Tongue (tissue), 3 donors: ENCODE measurements at places on chromosomes 13 and 19.

DNA sequence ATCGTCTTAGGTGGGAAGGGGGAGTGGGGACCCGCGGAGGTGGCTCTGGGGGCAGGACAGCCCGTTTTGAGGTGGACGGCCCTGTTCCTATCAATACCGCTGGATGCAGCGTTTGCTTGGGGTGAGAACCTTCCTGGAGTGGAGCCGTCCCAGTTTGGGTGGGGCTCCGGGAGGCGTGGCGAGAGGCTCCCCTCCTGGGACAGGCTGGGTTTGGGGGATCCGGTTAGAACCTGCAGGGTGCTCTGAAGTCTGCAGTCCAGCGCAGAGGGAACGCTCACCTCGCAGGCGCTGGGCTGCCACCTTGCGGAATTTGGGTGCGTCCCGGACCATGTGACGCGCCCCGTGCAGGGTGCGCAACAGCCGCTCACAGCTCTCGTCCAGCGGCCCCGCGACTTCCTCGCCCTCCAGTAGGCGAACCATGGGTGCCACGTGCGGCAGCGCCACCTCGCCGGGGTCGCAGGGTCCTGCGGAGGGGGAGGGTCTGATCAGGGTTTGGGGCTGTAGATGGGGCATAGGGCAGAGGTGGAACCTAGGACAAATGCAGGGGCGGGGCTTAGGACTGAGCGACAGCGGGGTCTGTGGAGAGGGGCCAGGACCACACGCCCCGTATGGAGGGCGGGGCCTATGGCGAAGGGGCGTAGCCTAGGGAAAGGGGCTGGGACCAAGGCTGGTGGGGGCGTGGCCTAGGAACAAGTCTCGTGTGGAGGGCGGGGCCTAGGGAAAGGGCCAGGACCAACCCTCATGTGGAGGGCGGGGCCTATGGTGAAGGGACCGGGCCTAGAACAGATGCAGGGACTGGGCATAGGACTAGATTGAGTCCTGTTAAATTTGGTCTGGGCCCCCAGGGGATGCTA, 13.8 kb downstream of the SH2D3A start:
- peak; percentile 74 for DNase-seq

- no peak for DNase-seq
These were observed 24.3 kb upstream of the MYDGF start for GRCh38 chr19:4694211-4694987.

GRCh38 chr19:7376151-7376852, 27.6 kb downstream of the ARHGEF18 start:
- no peak for DNase-seq

GRCh38 chr13:114099918-114100445, 32.4 kb downstream of the RASA3 start:
- peak; percentile 76 for DNase-seq

- DNase-seq, result peak; percentile 83
These were observed 189.6 kb upstream of the CSNK1A1L start for GRCh38 chr13:37295071-37295470.

DNA sequence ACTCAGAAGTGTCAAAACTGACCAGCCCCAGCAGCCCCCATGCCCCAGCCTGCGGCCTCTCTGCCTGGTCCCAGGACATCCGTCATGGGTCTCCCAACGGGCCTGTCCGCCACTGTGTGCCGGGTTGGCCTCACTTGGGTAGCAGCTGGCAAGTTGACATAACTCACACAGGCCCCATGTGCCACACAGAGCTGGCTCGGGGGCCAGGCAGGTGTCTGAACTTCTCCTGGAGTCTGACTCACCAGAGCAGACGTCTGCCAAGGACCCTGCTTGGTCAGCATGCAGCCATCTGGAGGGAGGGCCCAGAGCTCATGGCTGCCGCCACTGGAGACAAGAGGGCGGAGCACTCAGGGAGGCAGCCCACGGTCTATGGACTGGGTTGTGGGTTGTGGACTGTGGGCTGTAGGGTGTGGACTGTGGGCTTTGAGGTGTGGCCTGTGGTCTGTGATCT, 32.0 kb upstream of the TMEM255B start:
- no peak for DNase-seq

- peak; percentile 29 for DNase-seq
These were observed 629 bp upstream of the LRRC63 start for GRCh38 chr13:46211116-46211482.

DNA sequence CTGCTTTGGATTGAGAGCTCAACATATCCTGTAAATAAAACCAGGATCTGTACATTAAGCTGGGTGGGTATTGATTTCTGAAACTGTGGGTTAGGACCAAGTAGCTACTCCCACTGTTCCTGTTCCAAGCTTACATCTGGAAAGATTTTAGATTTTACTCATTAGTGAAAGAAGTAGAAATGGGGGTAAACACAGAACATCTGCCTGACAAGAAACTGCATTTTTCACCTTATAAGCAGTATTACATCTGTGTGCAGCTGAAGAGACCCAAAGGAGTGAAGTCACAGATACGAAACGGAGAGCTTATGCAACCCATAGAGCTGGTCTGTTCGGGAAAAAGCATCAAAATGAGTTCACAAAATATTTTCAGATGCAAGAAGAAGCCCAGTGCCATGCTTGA, 235.2 kb downstream of the SLITRK5 start:
- DNase-seq, result peak; percentile 50

DNA sequence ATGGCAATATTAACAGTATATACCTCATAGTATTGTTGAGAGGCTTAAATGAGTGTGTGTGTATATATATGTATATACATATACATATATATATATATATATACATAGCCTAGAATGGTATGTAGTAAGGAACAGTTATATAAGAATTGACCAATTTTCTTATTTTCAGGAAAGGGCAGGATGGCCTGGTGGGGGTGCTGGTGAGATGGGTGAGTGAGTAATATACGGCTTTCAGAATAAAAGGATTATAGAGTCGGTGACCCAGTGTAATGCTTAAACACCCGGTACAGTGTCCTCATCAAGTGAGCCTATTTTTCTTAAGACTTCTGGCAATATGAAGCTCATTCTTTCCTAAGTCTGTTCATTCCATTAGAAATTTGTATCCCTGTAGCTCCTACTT, 11.7 kb upstream of the FAM216B start:
- no peak for DNase-seq

DNA sequence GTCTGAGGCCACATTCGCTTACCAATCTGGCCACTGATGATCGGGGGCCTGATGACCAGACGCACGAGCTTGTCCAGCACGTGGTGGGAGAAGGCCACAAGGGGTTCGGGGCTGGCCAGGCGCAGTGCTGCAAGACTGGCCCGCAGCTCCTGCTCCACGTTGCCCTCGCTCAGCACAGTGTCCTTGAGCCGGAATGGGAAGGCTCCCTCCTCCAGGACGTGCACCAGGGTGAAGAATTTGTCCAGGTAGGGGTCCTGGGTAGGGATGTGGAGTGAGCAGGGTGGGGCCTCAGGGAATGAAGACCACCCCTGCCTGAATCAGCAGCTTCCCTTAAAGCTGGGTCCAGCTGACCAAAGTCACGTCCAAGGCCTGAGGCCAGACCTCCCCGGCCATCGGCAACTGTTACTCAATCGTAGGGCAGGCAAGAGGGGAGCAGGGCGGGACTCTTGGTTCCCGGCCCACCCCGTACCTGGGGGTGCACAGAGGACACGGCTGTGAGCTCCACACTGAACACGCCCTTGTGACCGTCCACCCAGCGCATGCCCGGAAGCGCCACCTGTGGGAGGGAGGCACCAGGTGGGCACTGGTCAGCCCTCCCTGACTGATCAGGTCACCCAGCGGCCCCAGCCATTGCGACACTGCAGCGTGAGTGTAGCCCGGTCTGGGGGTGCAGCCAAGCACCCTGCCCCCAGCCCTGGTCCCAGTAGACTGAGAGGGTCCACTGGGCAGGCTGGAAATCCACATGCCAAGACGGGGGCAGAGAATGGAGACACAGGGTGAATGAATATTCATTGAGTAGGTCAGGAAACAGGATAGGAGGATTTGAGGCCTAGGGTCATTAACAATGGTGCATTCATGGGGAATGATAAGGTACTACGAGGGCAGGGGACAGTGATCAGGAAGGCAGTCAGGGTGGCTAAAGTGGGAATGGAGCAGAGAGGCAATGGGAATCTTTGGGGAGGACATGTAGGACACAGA, 2.8 kb upstream of the ANGPTL8 start:
- no peak for DNase-seq

DNA sequence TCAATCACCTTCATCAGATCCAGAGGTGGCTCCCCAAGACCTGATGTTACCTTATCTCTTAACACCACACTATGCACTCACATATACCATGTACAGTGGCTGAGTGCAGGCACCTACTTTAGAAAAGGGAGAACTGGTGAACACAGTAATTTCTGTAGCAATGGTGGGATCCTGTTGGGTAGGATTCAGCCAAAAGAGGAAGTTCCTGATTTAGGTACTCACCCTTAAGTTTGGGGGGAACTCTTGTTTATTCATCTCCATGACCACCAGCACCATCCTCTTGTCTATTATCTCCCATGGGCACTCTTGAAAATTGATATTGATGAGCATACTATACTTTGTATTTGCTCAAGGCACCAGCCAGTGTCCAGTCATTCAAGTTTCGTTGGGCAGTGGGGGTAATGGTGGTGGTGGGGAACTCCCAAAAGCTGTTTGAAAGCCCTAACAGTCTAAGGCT, 324.4 kb downstream of the LMO7 start:
- no peak for DNase-seq

- DNase-seq, result no peak
These were observed 1.2 kb upstream of the SYNE4 start for GRCh38 chr19:36009633-36010379.

DNA sequence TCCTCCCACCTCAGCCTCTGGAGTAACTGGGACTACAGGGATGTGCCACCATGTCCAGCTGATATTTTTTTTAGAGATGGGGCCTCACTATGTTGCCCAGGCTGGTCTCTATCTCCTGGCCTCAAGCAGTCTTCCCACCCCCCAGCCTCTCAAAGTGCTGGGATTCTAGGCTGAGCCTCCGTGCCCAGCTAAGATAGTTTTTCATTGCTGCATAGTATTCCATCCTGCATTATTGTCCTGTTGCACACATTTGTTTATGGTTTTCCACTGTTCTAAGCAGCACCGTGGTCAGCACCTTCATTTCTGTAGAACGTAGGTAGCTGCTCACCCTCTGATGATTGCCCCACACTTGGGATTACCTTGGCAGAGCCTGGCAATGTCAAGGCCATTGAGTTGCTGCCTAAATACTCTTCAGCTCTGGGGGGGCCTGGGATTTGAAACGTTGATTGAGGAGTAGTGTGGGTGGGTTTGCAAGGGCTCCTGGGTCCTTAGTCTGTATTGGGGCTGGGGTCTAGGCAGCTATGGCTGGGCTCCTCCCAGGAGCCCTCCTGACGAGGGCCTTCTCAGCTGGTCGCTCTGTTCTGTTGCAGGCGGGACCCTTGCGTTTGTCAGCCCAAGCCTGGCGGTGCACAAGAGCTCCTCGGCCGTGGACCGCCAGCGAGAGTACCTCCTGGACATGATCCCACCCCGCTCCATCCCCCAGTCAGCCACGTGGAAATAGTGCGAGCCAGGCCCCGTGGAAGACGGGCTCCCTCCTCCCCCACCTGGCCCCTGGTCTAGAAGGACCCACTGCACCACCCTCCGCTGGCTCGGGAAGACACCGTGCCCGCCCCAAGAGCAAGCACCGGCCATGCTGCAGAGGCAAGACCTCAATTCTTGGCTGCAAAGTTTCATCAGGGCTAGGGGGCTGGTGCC, 10.3 kb downstream of the TSSK6 start:
- DNase-seq, result no peak

DNA sequence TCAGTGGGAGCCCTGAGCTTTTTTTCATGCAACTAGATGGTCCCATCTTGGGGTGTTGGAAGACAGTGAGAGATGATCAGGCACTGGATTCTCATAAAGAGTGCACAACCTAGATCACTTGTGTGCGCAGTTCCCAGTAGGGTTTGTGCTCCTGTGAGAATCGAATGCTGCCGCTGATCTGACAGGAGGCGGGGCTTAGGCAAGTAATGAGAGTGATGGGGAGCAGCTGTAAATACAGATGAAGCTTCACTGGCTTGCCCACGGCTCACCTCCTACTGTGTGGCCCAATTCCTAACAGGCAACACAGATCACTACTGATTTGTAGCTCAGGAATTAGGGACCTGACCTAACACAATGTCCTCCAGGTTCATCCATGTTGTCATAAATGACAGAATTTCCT, 43.6 kb upstream of the UBAC2 start:
- no peak for DNase-seq

GRCh38 chr19:29676586-29676985, 11.3 kb downstream of the PLEKHF1 start:
- DNase-seq, result no peak

DNA sequence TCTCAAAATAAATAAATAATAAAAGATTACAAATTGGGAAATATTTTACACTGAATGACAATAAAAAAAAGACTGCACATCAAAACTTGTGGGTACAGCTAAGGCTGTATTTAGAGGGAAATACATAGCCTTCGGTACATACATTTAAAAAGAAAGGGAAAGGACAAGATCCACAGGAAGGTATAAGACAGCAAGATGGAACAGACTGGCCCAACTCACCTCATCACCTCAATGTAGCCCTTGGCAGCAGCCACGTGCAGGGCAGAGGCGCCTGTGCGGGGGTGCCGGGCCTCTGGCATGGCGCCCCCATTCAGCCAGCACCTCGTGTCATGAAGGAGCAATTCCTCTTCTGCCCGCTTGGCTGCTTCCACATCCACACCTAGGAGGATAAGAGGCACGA, 14.2 kb downstream of the PPP1R12C start:
- no peak for DNase-seq

GRCh38 chr19:6963937-6964336, 57.3 kb downstream of the MBD3L2B start:
- no peak for DNase-seq

GRCh38 chr13:98519976-98520375, 56.9 kb downstream of the STK24 start:
- DNase-seq, result peak; percentile 56

DNA sequence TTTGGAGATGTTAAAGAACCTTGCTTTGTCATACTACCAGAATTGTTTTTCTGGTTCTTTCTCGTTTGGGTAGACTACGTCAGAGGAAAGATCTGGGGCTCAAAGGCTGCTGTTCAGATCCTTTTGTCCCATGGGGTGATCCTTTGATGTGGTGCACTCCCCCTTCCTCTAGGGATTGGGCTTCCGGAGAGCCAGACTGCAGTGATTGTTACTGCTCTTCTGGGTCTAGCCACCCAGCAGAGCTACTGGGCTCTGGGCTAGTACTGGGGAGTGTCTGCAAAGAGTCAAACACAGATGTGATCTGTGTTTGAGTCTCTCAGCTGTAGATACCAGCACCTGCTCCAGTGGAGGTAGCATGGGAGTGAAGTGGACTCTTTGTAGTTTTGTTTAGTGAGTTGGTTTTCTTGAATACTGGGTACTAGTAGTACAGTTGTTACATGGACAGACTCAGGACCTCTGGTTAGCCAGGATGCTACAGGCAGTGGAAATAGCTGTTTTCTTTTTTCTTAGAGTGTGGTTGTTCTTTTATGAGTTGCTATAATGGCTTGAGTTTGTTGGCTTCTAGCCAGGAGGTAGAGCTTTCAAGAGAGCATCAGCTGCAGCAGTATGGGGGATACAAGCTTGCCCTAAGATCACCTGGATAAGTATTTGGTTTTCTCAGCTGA, 34.4 kb downstream of the DNAJC15 start:
- DNase-seq, result peak; percentile 24

GRCh38 chr13:52842441-52842840, 6.0 kb downstream of the PCDH8 start:
- DNase-seq, result no peak
